ENCODE measurements at places on chromosomes 11 and 22.

GRCh38 chr22:37127350-37127878, 17.9 kb upstream of the TMPRSS6 start:
- no peak for DNase-seq

DNA sequence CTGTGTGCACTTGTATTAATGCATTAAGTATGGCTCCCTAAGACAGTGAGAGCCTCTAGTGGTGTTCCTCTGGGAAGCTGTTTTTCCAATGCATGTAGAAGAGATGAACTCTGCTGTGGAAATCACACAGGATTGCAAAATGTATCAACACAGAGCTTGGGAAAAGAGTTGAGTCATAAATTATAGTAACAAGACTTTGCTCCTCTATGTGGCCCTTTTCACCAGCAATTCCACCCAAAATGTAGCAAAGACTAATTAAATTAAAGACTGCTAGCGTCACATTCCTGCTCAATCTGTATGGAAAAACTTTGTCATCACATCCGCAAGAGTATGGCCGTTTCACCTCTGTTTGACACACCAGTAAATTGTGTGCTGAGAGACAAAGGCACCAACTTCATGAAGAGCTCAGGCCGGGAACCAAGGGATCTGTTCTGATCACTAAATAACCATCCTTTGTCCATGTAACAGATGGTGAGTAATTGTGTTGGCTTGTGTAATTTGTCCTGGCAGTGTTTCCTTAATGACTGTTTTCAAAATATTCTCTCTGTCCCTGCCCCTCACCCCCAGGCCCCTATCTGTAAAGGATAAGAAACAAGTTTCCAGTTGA, 209.2 kb upstream of the SORL1-AS1 start:
- no peak for DNase-seq

GRCh38 chr11:44005063-44005701, 42.6 kb upstream of the ACCSL start:
- peak; percentile 87 for DNase-seq

- DNase-seq: no peak
Measured at GRCh38 chr22:27237080-27237741, 564.3 kb downstream of the MN1 start.

DNA sequence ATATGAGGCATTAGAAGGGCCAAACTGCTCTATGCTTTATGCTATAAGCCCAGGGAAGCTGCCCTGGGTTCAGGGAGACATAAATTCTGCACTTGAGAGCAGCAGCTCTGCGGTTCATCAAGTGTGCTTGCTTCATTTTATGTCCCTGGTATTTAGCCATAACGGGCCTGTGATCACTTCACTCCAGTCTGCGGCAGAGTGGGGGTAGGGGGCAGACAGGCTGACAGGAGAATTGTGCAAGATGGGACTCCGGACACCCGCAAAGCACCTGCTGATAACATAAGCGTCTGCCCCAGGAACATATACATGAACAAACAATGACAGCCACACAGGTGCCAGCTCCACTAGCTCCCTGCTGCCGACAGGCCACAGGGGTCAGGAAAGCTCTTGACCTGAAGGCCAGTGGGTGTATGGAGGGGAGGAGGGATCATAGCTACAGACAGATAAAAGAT, 56.1 kb downstream of the SMCO4 start:
- DNase-seq: no peak

DNA sequence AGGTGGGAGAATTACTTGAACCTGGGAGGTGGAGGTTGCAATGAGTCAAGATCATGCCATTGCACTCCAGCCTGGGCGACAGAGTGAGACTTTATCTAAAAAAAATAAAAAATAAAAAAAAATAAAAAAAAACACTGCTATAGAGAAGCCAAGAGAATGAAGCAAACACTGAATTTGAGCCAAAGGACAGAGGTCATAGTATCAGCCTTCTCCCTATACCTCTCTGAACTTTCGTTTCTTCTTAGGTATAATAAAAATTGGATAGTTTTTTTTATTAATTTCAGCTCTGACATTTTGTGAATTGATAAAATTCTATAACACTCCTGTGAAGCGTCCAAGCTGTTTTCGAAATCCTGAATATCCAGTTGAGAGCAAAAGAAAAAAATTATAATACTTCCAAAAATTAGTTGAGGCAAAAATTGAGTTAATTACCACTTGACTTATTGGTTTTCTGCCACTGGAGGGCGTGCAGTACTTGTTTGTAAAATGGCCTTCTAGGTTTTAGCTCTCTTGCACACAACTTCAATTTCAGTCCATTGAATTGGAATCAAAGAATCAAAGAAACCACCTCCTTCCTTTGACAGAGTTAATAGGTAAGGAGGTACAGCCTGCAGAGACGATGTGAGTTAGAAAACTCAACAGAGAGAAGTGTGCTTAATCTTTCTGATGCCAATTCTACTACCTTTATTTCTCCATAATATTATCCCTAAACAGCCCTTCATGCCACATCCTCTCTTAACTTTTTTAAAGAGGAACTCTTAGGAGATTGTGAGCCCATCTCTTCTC, 143.2 kb downstream of the BBOX1 start:
- DNase-seq: peak; percentile 64

Measured in COR-L47 (cell line).